Stimulated activated CD4-positive, alpha-beta T cell treated with anti-CD3 and anti-CD28 coated beads, Interleukin-1b, Interleukin-23, amount 100 ng/mL, for 24 hours (primary cell): ENCODE measurements at places on chromosomes 5 and 9.

DNA sequence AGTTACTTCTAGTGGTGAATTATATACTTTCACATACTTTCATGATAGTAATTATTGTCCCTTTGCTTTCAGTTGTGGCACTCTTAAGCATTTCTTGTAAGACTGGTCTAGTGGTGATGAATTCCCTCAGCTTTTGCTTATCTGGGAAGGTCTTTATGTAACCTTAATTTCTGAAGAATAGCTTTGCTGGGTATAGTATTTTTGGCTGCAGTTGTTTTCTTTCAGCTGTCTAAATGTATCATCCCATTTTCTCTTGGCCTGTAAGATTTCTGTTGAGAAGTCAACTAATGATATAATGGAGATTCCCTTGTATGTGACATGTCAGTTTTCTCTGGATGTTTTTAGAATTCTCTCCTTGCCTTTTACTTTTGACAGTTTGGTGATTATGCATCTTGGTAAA, 41.0 kb downstream of the TMEM38B start:
- no peak for DNase-seq

DNA sequence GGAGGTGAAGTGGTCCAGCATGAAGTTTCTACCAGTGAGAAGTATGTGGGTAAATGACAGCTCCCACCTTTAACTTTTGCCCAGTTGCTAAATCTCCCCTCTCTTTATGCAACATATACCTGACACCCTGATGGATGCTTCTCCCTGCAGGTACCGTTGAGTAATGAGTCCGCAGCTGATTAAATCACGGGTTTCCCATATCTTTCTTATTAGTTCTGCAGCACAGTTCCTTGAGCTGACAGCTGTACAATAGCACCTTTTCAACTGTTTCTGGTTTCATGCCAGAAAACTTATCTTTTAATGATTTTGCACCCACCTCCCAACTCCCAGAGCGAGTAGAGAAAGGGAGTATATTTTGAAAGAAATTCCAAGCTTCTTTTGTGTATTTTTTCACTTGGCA, 161.0 kb upstream of the TUT7 start:
- no peak for DNase-seq

GRCh38 chr9:20382460-20383071, 239.7 kb downstream of the MLLT3 start:
- no peak for DNase-seq

- no peak for DNase-seq
Measured at GRCh38 chr5:142152384-142152732, 43.8 kb downstream of the NDFIP1 start.

- no peak for DNase-seq
Measured at GRCh38 chr9:120860083-120860482, 16.9 kb downstream of the PHF19 start.

DNA sequence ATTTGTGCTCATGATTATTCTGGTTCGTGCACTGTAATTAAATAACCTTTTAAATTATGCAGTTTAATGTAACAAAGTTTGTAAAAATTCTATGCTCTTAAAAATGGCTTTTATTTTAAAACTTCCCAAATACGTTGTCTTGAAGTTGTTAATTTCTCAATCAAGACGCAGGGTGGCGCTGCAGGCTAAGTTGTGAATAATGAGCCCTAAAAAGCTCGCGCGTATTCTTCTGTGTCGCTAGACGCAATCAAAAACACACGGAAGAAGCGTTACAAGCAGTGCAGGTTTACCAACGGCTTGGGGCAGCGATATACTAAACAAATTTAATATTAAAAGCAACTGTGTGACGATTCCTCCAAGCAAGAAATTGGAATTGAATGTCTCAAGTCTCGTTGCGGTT, at the start of gene PCDHB4:
TSS of gene PCDHB4 (plus strand) at position 256 of the 400 bp plus-strand sequence. CDS start 181 bp downstream, outside the sequence.
- DNase-seq: no peak

- no peak for DNase-seq
Measured at GRCh38 chr5:145946112-145946861, 9.9 kb downstream of the SH3RF2 start.

GRCh38 chr5:73998489-73998888, 372.5 kb downstream of the ARHGEF28 start:
- no peak for DNase-seq

DNA sequence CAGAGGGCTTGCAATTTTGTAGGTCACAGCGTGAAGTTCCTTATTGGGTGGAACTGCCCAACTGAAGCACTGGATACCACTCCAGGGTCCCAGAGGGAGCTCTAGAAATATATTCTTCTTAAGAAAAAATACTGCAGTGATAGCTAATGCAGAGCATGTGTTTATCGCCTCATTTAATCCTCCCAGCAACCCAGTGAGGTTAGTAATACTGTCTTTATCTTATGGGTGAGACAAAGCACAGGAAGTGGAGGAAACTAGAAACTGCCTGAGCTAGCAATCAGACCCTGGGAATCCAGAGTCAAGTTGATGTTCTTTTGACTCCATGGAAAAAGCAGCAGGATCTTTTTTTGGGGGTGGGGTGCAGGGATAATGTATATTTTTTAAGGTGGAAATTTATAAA, 153.3 kb downstream of the PJA2 start:
- DNase-seq: no peak

GRCh38 chr9:123586275-123586674, 230.3 kb downstream of the CRB2 start:
- DNase-seq: no peak

DNA sequence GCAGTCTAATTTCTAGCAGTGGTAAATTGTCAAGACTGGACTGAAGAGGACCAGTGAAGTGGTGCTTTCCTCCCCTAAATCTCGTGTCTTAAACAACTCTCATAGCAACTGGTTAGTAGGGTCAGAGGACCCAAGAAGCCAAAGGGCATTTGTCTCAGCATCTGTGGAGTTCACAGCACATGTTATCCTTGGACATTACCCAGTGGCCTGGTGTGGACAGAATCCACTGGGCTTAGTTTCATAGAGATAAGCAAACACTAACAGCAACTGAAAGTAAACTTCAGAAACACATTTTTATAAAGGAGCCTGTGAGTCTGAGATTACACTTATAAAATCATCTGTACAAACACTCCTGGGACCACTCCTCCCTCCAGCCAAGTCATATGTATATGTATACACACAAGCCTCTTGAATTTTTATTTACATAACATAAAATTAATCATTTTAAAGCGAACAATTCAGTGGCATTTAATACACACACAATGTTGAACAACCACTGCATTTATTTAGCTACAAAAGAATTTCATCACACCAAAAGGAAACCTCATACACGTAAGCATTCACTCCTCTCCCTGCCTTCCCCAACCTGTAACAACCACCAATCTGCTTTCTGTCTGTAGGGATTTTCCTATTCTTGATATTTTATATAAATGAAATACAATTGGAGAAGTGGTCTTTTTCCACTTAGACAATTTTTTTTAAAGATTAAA, 457.8 kb downstream of the RASEF start:
- DNase-seq: no peak

- no peak for DNase-seq
Measured at GRCh38 chr9:127183814-127184582, 61.6 kb upstream of the ANGPTL2 start.

DNA sequence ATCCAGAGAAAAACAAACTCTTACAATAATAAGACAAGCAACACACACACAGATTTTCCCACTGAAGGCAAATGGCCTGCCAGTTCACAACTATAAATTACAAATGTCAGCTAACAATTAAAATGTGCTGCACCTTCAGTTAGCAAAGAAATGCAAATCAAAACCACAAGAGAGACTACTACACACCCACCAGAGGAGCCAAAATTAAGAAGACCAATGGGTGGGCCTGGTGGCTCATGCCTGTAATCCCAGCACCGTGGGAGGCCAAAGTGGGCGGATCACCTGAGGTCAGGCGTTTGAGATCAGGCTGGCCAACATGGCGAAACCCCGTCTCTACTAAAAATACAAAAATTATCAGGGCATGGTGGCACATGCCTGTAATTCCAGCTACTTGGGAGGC, 15.1 kb upstream of the IPPK start:
- no peak for DNase-seq
